ENCODE measurements at places on chromosomes 3 and 15.

DNA sequence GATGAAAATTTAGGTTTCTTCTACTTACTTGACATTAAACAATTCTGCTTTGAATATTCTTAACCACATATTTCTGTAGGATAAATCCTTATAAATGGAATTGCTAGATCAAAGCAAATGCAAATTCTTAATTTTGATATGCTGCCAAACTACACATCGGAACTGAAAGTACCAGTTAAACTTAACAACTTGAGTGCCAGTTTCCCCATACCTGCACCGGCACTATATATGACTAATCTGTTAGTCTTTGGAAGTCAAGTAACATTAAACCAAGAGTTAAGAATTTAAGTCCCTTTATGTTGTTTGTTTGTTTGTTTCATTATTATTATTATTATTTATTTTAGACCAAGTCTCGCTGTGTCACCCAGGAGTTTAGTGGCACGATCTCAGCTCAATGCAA, 103.9 kb upstream of the AKAP13 start:
- no peak for DNase-seq

- no peak for DNase-seq
Measured at GRCh38 chr3:13040361-13041074, 32.7 kb downstream of the IQSEC1 start.

DNA sequence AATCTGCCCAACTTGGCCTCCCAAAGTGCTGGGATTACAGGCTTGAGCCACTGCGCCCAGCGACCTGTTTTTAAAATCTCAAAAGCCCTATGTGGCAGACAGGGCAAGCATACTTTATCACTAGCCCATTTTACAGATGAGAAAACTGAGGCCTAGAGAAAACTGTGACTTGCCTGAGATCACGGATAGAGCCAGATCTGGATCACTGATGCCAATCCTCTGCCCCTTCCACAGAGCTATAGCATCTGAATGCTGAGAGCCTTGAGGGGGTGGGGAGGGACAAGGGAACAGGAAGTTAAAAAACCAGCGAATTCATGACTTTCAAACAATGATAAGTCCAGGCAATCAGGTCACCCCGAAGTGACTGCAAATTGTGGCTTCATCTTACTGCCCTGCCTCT, 7.3 kb downstream of the ANKRD63 start:
- no peak for DNase-seq

DNA sequence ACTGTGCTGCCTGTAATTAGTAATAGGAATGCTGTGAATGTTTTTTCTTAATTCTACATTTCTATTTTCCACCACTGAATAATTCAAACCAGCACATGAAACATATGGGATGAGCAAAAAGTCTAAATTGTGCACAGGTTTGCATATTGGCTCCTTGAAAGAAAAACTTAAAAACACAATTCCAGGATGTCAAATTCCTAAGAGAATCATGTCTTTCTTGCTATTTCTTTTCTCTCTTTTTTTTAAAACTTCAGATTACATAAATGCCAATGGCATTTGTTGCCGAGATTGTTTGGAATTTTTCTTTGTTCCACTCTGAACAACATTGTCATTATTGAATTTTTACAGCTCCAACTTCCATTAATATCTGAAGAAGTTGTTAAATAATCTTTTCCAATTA, 60.8 kb downstream of the VGLL3 start:
- no peak for DNase-seq

DNA sequence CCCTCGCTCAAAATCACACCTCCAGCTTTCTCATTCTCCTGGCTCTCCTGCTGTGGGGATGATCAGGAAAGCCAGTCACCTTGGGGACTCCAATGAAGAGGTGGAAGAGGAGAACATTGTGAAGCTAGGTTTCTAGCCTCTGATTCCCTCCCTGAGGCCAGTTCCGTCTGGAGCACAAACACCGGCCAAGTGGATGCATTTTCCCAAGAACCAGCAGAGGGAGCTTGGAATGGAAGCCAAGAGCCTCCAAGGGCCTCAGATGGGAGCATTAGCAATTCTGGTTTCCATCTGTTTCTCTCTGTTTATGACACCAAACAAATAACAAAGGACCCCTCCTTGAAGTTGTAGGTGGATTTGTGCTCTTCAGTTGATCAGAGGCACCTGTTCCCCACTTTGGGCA, 40.6 kb upstream of the NMNAT3 start:
- DNase-seq = no peak

GRCh38 chr3:1091286-1091685, 1.5 kb upstream of the CNTN6 start:
- no peak for DNase-seq
